ENCODE measurements at places on chromosomes 1 and 21. TPM values are rescaled to one million over a fixed set of nuclear protein-coding genes. Genes with fewer than 3 reads are reported as not detected.

Gene PPM1J
- 7.1 TPM for polyA plus RNA-seq

DNA sequence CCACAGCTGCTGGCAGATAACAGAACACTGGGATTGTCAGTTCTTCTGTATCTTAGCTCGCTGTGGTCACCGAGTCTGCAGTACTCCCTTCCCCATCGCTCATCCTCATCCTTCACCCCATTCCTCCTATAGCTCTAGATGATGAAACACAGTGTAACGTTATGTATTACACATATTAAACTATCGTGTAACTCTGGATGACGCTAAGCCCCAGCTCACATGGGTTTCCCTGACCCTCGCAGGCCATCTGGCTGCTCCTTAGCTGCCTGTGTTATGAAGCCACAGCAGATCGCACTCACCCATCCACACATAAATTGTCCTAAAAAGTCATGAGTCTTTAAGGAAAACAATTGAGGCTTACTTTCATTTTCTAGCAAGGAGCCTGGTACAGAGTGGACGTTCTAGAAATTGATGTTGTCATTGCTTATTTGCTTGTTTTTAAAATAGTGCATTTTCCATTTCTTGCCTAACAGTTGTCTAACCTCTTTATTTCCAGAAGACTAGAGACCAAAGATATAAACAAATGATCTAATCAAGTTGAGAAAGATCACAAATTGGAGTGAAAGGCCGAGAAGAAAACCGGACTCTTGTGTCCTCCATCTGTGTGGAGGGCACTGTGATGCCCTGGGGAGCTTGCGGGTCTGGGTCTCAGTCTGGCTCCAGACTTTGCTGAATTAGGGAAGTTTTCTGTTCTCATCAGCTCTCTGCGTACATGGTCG is 24.3 kb upstream of the PCP4 start:
- no peaks in the 10 kb centered on the region for H3K36me3 ChIP-seq
- no peaks in the 10 kb centered on the region for H3K4me1 ChIP-seq
- H3K4me3 ChIP-seq: no peak overlapping the region
- H3K27ac ChIP-seq: no peak overlapping the region

DNA sequence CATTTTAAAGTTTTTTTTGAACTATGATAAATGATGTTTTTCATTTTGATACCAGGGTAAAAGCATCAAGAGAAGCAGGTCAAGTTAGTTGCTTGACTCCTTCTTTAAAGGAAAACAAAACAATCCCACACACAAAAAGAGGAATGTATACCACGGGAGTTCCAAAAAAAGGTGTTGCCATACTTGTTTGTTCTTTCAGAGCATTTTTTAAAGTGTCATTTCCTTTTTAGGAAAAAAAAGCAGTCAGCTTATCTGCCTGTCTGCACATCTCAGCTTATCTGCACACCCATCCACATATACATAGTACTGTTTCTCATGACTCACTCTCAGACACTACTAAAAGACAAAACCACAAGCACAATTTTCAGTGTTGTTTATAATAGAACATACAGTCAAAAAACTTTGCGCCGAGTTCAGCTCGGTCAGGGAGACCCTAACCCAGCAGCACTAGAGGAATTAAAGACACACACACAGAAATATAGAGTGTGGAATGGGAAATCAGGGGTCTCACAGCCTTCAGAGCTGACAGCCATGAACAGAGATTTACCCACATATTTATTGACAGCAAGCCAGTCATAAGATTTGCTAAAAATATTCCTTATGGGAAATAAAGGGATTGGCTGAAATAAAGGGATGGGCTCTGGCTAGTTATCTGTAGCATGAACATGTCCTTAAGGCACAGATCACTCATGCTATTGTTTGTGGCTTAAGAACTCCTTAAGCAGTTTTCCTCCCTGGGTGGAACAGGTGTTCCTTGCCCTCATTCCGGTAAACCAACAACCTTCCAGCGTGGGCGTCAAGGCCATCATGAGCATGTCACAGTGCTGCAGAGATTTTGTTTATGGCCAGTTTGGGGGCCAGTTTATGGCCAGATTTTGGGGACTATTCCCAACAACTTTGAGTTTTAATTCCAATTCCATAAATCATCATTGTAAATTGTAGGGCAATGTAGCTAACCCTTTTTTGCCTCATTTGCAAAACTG is 11.4 kb upstream of the MNDA start:
- H3K27ac ChIP-seq: no peak overlapping the region
- H3K4me1 ChIP-seq: no peaks in the 10 kb centered on the region
- no peak for DNase-seq
- no peaks in the 10 kb centered on the region for H3K36me3 ChIP-seq
- no peaks in the 10 kb centered on the region for H3K27me3 ChIP-seq

- no peaks in the 10 kb centered on the region for H3K36me3 ChIP-seq
- no peaks in the 10 kb centered on the region for H3K4me1 ChIP-seq
- no peak for DNase-seq
- H3K4me3 ChIP-seq: no peak overlapping the region
Measured at GRCh38 chr21:42937960-42938605, 12.7 kb upstream of the ERVH48-1 start.

GRCh38 chr1:146032631-146033219 is 11.2 kb upstream of the HJV start:
- no peak overlapping the region for H3K4me3 ChIP-seq
- H3K27me3 ChIP-seq: no peaks in the 10 kb centered on the region
- H3K4me1 ChIP-seq: no peaks in the 10 kb centered on the region
- no peak overlapping the region for H3K27ac ChIP-seq
- no peak for DNase-seq
- no peaks in the 10 kb centered on the region for H3K36me3 ChIP-seq

Gene DYRK3
- 4.2 TPM for polyA plus RNA-seq

All from aorta (tissue), 5 donors.